ENCODE measurements at places on chromosomes 7 and 10.

DNA sequence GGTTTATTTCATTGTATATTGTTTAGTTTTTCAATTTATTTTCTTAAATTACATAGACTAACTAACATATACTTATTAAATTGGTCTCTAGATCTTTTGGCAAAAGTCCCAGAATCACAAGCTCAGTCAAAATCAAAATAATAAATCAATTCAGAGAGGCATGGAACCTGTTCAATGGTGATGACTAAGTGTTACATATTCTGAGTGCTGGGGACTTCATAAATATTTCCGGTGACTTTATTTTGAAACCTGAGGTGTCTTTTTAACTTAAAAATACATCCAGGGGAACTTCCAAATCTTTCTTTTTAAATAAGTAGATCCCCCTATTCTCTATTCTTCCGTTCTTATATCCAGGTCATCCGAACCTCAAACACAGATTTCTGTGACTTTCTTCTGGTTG, 89.6 kb upstream of the ZNF804B start:
- no peak for DNase-seq

DNA sequence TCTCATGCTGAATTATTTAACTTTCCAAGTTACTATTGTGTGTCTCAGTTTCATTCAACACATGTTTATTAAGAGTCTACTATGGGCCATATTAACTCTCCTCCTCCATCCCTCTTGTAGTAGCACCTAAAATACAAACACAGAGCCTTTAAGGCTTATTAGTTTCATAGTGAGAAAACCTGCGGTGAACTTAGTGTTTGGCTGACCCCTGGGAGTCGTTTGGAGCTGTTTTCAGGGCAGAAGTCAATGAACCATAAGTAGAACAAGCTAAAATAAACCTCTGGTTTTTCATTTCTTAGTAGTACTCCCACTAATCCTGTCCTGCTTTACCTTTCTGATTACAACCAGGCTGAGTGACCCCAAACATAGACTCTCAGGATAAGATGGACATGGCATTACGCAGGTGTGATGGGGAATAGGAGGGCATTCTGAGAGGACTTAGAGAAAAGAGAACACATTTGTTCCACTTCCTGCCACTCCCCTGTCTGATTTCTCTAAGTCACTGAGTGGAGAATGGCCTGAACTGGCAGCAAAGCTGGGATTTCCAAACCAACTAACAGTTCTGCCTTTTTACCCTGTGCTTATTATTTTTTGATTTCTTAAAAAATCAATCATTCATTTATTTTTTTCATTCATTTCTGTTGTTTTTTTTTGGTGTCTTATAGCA, 74.5 kb downstream of the LRMDA start:
- DNase-seq = no peak

GRCh38 chr10:91797048-91797690, 1.1 kb upstream of the TNKS2 start:
- no peak for DNase-seq

GRCh38 chr7:50560865-50561351, 4.3 kb downstream of the DDC start:
- no peak for DNase-seq

GRCh38 chr7:42915356-42915755, 3.5 kb upstream of the C7orf25 start:
- peak; percentile 57 for DNase-seq

DNA sequence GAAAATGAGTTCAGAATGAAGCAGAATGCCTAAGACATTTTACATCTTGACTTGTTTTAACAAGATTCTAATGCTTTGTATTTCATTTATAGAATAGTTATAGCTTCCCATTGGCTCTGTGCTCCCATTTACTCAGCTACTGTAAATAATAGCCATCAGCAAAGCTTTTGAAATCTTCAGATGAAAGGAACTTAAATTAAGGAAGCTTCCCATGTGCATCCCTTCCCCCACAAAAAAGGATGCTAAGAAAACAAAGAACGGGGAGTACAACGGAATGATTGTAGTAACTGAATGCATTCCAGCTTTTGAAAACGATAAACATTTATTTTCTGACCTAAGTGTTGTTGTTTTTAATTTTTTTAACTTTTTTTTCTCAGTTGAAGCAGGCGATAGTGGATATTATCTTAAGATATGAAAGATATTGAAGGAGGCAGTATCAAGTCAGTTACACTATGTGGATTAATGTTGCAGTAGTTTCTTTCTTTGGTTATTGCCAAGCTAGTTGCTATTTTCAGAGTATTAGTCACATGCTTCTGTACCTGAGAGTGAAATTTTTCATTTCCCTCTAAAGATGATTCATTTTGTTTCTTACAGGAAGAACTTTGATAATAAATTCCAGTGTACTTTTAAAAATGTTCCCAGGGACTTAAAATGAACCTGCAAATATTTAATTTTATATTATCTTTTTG, 129.2 kb downstream of the KCND2 start:
- peak; percentile 66 for DNase-seq

DNA sequence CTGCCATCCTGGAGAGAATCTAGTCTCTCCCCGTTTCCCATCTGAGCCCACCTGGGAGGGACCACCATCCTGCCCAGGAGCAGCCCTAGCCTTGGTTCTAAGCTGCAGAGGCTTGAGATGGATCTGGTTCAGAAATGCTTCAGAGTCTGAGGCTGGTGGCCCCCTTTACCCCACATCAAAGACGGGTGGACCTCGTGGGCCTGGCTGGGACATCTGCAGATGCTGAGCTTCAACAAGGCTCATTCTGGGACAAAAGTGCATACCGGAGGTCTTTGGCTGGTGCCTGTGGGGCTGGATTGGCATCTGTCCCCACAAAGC, 4.9 kb upstream of the IRF5 start:
- no peak for DNase-seq

- no peak for DNase-seq
Observed at GRCh38 chr10:117216028-117216427, 18.7 kb downstream of the KCNK18 start.

DNA sequence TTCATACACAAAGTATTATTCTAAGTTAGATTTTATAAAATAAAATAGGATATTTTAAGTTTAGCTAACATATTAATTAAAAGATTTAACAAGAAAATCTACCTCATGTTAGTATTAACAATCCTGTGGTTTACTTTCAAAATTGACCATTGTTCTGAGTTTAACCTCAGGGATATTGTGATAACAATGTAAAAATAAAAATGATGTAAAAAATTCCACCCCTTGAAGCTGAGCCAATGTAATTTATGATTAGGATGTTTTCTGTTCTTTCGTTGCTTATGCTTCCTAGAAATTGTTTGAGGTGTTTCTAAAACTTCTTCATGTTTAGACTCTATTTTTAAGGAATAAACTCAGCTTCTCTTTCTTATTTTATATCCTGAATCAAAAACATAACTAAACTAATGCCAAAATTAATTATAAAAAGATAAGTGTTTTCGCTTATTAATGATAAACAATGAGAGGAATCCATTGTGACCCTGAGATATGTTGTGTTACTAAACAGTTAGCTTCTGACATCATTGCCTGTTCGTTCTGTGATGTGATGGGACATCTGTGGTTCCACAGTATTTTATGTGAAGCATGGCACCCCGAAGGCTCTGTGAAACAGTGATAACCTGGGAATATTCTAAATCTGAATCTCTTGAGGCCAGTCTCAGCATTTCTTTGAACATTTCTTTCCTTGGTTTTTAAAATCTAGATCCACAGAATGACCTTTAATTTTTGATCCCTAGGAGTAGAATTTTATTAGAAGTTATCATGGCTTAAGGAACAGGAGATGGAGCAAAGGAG, 340.8 kb downstream of the ARL4A start:
- no peak for DNase-seq

GRCh38 chr7:6398943-6399342, 48.8 kb downstream of the DAGLB start:
- peak; percentile 49 for DNase-seq

DNA sequence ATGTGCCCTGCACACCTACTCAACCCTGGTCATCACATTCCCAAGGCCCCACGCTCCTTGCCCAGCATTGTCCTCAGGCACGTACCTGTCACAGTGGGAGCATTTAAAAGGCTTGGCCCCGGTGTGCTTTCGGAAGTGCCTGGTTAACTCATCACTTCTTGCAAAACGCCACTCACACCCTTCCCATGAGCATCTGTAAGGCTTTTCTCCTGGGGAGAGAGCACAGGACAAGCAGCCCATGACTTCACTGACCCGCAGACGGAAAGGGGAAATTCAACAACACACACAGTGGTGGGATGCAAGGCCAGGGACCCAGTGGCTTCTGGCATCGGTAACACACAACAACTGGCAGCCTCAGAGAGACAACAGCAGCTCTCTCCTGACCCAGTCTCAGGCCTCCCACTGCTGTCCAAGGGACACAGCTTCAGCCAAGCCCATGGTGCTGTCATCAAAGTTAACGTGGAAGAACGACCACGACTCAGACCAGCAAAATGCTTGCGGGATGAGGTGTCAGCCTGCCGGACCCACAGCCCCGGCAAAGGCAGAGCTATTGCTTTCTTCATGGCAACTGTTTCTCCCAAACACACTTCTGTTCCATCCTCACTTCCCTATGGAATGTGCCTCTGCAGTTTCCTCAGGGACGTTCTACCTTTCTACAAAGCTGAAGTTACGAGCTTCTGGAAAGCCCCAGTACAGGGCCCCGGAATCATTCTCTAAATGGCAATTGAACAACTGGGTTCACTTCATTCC, 4.8 kb downstream of the KLF6 start:
- DNase-seq = peak; percentile 82

GRCh38 chr10:118234683-118235082, 107.4 kb downstream of the FAM204A start:
- no peak for DNase-seq

- DNase-seq = no peak
Observed at GRCh38 chr7:115822380-115822779, 208.2 kb downstream of the TFEC start.

- DNase-seq = no peak
Observed at GRCh38 chr7:153087498-153087897, 327.9 kb downstream of the ACTR3B start.

DNA sequence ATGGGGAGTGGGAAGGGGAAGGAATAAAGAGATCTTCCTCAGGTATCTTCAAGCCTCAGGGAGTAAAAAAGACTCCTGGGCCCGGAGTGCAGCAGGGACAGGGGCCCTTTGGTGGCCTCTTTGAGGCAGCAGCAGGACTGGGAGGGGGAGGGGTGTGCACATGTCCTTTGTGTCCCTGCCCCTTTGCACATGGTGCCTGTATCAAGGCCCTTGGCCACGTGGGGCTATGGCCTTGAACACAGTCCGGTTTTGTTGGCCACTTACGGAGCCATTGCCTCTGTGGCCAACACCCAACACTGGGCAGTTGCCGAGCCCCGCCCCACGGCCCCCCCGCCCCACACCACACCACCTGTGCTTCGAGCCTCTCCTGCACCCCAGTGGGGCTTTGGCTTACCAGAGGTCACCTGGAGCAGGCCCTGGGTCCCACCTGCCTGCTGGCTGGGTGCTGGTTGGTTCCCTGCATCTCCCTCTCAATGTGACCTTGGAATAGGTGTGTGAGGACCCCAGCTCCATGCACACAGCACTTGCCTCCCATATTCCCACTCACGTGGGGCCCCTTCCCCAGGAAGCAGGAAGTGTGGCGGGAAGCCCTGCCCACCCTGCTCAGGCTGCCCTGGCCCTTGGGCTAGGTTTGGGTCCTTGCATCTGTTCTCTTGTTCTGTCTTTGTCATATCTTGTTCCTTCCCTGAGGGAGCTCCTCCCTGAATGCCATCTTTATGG, 5.4 kb downstream of the SAP25 start:
- no peak for DNase-seq

DNA sequence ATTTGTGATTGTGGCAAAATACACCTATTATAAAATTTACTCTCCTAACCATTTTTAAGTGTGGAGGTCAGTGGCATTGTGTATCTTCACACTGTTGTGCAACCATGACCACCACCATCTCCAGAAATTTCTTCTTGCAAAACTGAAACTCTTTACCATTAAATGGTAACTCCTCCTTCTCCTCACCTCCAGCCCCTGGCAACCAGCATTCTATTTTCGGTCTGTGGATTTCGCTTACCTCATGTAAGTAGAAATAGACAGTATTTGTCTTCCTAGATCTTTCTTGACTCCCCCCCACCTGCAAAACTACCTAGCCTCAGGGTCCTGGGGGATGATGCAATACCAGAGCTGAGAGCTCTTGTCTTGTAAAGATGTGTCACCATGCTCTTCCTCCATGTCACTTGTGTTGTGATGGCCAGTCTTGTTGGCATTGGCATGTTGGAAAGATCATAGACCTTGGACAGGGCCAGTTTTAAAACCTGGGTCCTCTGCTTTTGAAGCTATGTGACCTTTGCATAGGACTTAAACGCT, 71.1 kb upstream of the EMX2 start:
- no peak for DNase-seq

DNA sequence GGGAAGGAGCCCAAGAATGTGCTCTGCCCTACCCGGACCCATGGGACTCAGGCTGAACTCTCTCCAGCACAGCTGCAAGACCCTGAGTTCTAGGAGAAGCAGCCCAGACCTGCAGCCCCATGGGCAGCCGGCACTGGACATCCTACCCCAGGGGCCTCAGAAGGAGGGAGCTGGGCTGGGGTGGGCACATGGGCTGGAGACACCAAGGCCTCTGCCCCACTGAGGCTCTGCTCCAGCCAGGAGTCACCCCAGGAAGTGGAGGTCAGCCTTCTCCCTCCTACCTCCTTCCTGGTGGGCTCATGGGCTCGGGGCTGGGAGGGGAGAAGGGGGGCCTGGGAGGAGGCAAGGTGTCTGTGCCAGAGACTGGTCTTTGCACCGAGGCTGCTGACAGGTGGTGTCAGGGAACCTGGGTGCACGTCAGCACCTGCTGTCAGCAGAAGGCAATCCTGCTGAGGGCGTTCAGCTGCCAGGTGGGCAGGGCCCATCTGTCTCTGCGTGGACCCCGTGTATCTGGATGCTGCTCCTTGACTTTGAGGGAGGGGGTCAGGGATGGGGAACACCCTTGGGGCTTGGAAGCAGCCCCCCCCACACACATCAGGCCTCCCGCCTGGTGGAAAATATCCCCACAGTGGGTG, 95.2 kb downstream of the PDGFA start:
- no peak for DNase-seq

DNA sequence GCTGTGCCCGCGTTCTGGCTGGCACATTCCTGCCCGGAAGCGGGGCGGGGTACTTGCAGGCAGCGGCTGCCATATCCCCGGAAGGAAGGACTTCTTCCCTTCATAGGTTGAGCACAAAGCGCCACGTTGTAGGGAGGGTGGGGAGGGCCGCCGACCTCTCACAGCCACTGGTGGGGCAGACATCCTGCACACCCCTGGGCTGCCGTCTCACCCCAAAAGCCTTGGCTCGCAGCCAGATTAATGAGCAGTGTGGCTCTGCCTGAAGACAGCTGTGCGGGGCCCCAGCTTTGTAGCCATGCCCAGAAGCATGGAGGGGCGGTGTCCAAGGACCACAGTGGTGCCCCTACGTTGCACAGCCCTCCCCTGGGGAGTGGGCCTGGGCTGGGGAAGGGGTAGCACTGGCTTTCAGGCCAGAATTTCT, 54.3 kb upstream of the DPYSL4 start:
- DNase-seq = no peak

DNA sequence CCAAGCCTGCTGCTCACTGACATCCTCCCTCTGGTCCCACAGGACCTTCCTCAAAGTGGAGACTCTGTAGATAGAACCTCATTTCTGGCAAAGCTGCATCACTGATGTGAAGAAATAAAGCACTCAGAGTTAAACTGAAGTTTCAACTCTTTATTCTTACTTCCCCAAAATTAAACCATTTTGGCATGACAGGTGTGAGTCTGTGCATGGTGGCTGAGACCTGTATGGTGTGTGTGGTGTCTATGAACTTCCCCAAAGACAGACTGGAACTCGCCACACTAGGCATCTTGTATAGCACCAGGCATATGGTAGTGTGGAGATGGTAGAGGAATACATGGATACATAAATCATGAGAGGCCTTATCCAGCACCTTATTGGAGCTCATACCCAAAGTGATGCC, 6.6 kb upstream of the WDFY4 start:
- DNase-seq = no peak
